Stimulated activated CD4-positive, alpha-beta T cell treated with anti-CD3 and anti-CD28 coated beads, Interleukin-2, amount 100 ng/mL, for 48 hours (primary cell): ENCODE measurements at places on chromosomes 4 and X.

- DNase-seq = no peak
Observed at GRCh38 chr4:83180431-83180968, 66.0 kb upstream of the PLAC8 start.

DNA sequence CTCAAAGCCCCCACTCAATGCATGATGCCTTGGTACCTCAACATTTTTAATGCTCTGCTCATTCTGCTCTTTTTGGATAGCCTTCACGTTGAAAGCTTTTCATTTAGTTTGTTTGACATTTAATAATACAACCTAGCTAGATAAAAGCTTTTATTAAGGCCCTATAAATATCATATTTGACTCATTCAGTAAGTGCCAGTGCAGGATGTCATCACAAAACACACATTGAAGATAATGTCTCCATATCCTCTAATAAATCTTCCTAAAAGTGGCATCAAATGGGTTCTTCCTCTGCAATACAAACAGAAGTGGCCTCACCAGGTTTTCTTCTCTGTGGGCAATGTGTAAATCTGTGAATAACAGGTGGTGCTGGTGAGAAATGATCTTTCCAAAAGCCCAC lies 12.0 kb upstream of the PCYT1B start:
- no peak for DNase-seq

GRCh38 chr4:123200051-123200940 lies 196.3 kb upstream of the SPRY1 start:
- no peak for DNase-seq

GRCh38 chrX:378443-378842 lies 8.3 kb downstream of the PPP2R3B start:
- no peak for DNase-seq

GRCh38 chr4:55074386-55074785 lies 51.0 kb downstream of the KDR start:
- DNase-seq = no peak

DNA sequence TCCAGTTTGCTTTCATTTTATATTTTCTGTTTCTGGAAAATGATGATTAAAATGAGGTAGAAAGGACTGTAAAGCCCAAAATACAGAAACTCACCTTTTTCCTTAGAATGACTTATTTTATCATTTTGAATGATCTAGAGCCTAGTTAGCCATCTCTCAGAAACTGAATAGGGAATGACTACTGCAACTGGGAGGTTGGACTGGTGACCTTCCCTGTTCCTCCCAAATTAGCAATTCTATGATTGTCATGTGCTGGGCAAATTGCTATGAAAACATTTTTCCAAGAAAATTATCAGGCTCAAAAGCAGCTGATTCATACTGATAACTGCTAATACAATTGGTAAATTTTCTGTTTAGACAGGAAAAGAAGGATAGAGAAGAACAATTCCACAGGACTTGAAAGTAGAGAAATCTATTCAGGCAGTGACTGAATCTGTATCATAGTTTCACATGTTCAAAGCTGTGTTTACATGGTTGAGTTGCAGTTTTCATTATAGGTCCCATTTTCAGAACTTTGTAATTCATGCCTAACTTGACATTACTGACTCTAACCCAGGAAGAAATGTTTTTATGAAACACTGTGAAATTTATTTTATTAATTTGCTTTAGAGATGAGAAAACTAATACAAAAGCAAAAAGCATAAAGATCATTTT lies 43.4 kb upstream of the SEC24B start:
- DNase-seq = no peak

DNA sequence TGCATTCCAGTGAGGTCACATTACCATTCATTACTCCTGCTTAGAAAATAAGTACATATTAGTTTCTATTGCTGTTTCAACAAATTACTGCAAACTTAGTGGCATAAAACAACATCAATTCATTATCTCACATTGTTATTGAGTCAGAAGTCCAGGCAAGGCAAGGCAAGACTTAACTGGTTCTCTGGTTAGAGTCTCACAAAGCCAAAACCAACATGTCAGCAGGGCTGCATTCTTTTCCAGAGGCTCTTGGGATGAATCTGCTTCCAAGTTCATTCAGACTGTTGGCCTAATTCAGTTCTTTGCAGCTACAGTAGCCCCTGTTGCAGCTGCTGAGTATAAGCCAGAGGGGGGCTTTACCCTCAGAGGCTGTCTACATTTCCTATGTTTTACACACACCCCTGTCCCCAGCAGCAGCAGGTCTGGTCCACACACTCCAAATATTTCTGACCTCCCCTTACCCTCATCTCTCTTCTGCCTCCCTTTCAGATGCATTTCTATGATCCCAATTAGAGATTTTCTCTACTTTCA lies 892.1 kb upstream of the EPHA5 start:
- no peak for DNase-seq
